ENCODE measurements at places on chromosomes 2 and 18.
A peak's percentile ranks its signal among the peaks of the same experiment; 100 is the strongest.

DNA sequence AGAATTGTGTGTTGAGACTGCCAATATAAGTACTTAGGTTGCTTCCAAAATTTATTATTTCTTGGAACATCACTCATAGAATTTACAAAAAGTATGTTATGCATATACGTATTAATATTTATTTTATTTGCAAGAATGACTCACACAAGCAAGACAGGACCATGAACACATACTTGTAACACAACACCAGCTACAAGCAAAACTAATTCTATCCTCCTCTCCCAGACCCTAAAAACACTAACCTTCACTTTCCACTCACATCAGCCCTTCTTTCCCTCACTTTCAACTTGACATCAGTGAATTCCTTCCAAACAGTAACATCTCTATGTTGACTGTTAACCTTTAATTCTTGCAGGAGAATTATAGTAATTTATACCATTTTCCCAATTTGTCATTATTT, 24.3 kb downstream of the OSBPL1A start:
- no peak for DNase-seq

DNA sequence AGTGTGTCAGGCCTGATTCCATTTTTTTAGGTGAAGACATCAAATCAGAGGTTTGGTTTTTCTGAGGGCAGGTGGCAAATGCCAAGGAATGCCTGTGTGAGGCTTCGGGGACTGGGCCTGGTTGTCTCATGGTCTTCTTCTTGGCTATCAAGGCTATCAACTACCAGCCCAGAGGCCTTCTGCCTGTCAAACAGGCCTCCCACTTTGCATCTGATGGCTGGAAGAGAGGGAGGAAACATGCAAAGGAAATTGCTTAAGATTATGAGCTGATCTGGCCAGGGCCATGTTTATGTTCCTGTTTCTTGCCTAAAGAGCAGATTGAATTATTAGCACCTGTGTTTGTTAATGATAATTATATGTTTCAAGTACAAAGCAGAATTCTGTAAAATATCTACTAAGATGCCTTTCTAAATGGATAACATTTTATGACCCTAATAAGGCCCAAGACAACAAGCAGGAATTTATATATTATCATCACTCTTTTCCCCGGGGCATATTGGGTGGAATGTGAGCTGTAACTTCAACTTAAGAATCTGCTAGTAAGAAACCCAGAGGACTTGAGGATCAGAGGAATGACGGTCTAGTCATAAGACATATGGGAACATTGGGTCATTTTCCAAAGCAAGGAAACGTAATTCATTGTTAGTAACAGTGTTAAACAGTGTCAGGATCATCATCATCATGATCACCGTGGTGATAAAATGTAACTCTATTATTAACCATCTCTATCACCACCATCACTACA, 123.2 kb downstream of the LYPD6B start:
- no peak for DNase-seq

- no peak for DNase-seq
Observed at GRCh38 chr2:185857691-185858090, 119.1 kb downstream of the FSIP2 start.

DNA sequence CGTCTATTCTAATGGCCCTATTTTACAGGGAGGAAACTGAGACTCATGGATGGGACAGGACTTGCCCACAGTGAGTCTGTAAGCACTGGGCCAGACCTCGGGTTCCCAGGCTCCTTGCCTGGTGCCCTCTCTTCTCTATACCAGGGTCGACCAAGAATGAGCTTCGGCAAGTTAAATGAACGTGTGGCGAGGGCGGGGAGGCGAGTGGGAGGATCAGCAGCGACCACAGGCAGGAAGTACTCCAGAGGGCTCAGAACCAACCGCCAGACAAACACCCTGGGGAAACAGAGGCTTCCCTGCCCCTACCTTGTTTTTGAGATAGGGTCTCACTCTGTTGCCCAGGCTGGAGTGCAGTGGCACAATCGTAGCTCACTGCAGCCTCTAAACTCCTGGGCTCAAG, 177.7 kb upstream of the SMAD2 start:
- DNase-seq: no peak

DNA sequence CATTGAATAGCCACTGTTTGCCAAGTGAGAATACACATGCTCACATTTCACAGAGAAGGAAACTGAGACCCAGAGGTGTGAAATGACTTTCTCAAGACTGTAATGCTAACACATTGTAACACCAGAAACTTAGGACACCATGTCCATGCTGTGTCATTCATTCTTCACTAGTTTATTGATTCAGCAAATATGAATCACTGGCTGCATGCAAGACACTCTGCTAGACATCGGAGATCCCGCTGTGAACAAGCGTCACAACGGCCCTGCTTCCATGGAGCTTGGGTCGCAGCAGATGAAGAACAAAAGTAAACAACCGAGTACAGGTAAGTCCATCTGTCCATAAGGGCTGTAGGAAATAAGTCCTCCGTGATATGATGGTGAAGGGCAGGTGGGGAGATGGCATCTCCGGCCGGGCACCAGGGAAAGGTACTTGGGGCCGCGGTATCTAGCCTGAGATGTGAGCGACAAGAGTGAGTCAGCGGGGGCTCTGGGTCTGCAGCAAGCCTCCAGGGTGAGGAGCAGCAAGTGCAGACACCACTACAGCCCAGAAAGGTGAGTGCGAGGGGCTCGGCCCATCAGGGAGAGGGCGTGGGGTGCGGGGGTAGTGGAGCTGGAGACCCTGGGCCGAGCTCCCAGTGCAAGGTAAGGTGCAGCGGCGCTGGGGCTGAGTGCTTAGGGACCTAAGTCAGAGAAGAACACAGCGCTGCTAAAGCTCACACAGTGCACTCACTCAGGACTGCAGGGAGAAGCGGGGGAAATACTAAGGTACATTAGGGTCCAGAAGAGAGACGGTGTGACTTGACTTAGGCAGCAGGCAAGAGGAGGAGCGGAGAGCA, 391.2 kb downstream of the FBXO15 start:
- no peak for DNase-seq

DNA sequence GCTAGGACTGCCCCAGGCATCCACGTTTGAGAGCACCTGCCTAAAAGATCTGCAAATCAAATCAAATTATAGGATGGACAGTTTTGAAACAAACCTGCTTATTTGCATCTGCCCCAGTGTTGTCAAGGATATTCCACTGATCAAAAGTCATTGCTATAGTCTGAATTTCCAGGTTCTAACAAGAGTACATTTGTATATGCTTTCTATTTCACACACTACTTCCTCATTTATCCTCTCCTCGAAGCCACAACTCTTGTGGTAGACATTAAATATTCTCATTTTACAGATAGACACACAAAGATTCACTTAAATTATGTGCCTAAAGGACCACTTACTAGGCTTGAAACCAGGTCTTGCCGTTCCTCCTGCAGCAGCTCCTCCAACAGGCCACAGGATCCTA, 11.9 kb upstream of the TET3 start:
- no peak for DNase-seq

GRCh38 chr2:136131961-136132824, 14.2 kb upstream of the CXCR4 start:
- DNase-seq: no peak

GRCh38 chr2:73952499-73953446, 26.1 kb downstream of the DGUOK start:
- DNase-seq: peak; percentile 33

- DNase-seq: no peak
Observed at GRCh38 chr2:182655750-182656149, 60.3 kb upstream of the DNAJC10 start.

DNA sequence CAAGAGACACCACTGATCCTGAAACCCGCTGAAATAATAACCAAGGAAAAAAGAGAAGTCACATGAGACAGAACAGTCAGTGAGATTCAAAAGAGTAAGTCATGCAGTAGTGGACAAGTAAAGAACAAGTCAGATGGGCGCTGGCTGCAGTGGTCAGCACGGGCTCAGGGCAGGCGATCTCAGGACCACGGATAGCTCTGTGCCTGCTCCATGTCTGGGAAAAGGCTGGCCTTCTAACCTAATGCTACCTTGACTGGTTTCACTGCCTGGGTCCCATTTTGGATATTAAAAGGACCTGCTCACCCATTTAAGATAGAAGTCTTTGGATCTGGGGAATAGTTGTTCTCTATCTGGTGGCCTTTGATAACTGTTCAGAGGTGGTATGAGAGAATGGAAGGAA, 61.7 kb upstream of the LCLAT1 start:
- DNase-seq: no peak

GRCh38 chr2:174477759-174478158, 9.1 kb downstream of the GPR155 start:
- DNase-seq: no peak

- no peak for DNase-seq
Observed at GRCh38 chr18:12606592-12607315, 51.2 kb downstream of the SPIRE1 start.

GRCh38 chr2:178934571-178934970, 115.4 kb downstream of the CCDC141 start:
- no peak for DNase-seq

DNA sequence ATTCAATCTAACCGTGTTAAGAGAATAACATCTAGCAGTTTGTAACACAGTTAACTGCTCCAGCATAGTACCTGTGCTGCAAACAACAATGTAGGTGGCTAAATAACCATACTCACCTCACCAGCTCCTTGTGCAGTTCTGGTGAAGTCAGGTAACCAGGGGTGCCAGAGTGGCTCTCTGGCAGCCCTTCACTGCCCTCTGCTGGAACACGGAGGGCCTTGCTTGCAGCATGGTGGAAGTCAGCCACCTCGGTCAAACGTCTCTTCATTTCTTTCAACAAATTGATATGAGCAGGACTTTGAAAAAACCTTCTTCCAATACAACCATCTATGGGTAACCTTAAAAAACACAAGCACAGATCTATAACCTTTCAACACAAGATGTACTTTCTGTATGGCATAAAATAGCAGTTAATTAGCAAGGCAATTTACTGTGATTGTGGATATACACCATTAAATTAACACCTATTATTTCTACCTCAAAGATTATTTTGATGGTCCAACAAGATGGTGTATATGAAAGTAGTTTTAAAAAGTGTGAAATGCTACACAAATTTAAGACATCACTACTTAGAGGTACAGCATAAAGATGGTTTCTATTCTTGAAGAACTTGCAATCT, 56.6 kb downstream of the EPG5 start:
- peak; percentile 36 for DNase-seq

GRCh38 chr18:72868585-72869225, 918 bp upstream of the NETO1 start:
- no peak for DNase-seq

DNA sequence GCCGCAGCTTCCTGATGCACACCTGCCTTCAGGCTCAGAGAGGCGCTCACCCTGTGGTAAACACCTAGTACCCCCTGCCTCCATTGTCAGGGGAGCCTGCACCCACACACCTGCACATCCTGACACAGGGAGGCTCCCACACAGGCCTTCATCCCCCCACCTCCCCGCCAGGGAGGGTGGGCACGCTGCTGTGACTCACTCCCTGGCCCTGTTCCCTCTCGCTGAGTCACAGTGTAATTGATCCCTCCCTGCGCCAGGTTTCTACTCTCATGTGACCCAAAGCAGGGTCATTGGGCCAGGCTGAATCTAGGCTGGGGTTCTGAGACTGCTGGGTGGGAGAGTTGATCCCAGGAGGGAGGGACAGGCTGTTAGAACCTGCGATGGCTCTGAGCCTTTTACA, 8.5 kb upstream of the CELF4 start:
- DNase-seq: no peak

- DNase-seq: no peak
Observed at GRCh38 chr2:195608768-195609454, 48.1 kb upstream of the SLC39A10 start.

- DNase-seq: no peak
Observed at GRCh38 chr2:159658881-159659873, 42.8 kb upstream of the BAZ2B start.

DNA sequence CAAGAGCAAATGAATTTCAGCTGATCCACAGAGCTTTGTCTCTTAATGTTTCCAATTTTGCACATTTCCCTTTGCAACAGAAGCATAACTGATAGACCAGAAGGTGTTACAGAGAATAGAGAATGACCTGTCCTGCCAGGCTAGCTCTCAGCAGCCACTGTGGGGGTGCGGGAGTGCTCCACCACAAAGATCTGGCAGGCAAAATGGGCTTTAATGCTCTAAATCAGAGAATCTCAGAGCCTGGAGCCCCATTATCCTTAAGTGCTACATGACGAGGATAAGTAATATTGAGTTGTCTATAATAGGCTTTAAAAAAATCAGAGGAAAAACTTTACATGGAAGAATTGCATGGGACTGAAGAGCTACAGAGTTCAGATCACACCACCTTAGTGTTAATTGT, 245.7 kb downstream of the PDE11A start:
- no peak for DNase-seq

GRCh38 chr2:67649331-67650261, 252.5 kb downstream of the ETAA1 start:
- DNase-seq: peak; percentile 75

DNA sequence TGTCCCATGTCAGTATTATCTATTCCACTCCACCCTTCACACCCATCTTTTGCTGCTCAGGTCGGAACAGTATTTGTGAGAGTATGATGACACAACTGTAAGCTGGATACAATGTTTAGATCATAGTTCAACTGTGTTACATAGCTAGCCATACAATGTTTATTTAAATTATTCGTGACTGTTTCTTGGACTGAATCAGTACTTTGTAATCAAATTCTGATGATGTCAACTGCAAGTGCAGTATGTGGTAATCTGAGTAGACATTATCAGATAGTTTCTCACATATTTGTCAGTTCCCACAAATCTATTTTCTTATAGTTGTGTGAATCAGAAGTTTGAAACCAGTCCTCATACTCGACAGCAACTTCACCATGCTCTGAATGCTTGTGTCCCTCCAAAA, 177.6 kb downstream of the ZNF407 start:
- DNase-seq: no peak

GRCh38 chr2:99127981-99128380, 13.5 kb upstream of the C2orf15 start:
- no peak for DNase-seq

GRCh38 chr2:178220814-178221213, 26.5 kb downstream of the OSBPL6 start:
- DNase-seq: no peak

- peak; percentile 83 for DNase-seq
Observed at GRCh38 chr2:61017556-61018317, at the start of the genes PEX13 and PUS10. Gene PEX13 (plus strand): TSS chr2:61017720. CDS start chr2:61017760, 40 bp downstream. Gene PUS10 (minus strand): TSS chr2:61018255. CDS start chr2:61011890, 6,365 bp downstream.

- no peak for DNase-seq
Observed at GRCh38 chr2:175446201-175446600, 264.7 kb upstream of the ATP5MC3 start.

DNA sequence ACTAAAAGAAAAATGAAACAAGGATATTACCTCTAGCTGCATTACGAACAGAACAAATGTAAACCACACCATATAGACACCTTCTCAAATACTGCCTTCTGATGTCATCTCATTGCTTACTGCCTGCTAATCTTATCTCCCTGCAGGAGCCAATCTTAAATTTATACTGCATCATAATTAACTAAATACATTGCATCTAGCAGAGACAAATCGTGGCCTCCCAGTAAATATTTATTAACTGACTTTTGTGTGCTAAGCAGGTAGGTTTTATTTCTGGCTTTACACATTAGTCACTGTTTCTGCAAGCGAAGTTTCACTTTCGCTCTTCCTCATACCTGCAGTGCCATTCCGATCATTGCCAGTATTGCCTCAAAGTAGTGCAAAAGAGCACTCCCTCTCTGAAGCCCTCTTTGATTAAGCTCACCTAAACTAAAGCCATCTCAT, 67.5 kb downstream of the SPATS2L start:
- no peak for DNase-seq

All from heart left ventricle (tissue), 16 donors.